ENCODE measurements at places on chromosomes 6 and 20. TPM values are rescaled to one million over a fixed set of nuclear protein-coding genes. Genes with fewer than 3 reads are reported as not detected.

DNA sequence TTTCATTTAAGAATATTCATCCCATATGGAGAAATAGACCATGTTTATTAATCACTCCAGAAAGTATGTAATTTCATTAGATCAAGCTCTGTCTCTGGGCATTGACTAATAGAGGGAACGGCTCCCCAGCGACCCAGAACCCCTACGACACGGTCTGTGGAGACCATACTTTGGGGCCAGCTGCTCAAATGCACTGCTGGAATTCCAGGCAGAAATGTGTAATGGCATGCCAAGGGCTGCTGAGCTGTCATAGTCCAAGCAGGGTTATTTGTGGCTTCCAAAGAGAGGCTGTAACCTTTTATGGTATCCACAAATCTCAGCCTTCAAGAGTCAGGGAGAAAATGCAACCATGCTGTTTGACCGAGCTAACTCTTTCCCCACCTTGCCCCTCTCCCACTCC lies 755.8 kb downstream of the DHX35 start:
- no peak for DNase-seq

DNA sequence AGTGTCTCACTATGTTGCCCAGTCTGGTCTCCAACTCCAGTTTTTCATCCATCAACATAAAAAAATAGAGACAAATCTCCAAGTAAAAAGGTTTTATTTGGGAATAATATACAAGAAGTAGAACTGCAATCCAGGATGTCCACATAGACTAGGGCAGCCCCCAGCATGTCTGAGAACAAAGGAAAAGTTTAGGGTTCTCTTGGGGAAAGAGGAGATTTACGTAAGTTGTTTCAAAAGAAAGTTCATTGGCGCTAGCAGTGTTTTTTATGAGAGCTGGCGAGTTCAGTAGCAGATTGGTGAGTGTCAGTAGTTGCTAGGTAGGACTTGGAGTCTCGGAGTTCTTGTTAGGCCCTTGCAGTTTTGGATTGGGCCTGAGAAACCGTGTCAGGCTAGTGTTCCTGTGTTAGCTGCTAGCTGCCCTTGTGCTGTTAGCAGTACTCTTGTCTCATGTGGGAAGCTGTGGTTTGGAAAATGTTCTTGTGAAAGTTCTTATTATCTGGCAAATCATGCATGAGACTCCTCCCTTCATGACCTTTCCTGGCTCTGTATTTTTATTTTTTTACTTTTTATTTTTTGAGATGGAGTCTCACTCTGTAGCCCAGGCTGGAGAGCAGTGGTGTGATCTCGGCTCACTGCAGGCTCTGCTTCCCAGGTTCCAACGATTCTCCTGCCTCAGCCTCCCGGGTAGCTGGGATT lies 24.7 kb downstream of the TTLL9 start:
- DNase-seq: peak; percentile 49

- DNase-seq: peak; percentile 29
Measured at GRCh38 chr6:132298344-132298949, 102.8 kb downstream of the MOXD1 start.

DNA sequence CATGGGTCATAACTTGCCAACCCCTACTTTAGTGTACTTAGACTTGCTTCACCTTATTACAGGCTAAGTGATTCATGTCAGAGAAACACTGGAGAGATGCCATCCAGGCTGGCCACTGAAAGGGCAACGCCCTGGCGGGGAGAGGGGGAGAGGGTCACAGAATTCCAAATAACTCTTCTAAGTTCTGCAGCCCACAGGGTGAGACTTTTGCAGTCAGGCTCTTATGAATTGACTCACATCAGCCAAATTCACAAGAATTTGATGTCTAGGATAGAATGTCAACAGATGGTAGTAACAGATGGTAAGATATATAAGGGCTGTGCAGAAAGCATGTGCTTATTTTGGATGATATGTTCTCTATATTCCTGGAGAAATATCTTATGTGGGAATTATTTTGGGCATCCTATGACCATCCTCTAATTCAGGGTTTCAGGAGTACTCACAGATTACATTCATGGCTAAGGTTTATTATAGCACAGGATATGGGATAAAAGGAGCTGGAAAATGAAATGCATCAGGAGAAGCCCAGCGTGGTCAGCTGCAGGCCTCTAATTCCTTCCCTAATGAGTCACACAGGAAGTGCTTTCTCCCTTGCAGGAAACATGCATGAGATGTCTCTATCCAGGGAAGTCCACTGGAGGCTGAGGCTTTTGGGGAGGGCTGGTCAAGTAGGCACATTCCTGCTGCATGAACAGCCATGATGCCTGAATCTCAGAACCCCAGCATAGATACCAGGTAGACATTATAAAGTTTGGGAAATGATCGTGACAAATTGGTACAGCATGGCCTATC lies 58.7 kb upstream of the RIN2 start:
- DNase-seq: no peak

GRCh38 chr6:161151660-161152526 lies 122.0 kb downstream of the AGPAT4 start:
- DNase-seq: no peak

- no peak for DNase-seq
Measured at GRCh38 chr6:134967711-134968110, 17.8 kb upstream of the ALDH8A1 start.

GRCh38 chr20:18729231-18729825 lies 84.3 kb upstream of the SCP2D1 start:
- DNase-seq: no peak

Gene RFX6
- not detected for total RNA-seq

- no peak for DNase-seq
Measured at GRCh38 chr20:48698507-48699267, 129.1 kb downstream of the PREX1 start.

GRCh38 chr6:82915666-82916065 lies 150.0 kb downstream of the UBE3D start:
- no peak for DNase-seq

Gene ATG5
- total RNA-seq: 40.0 TPM

DNA sequence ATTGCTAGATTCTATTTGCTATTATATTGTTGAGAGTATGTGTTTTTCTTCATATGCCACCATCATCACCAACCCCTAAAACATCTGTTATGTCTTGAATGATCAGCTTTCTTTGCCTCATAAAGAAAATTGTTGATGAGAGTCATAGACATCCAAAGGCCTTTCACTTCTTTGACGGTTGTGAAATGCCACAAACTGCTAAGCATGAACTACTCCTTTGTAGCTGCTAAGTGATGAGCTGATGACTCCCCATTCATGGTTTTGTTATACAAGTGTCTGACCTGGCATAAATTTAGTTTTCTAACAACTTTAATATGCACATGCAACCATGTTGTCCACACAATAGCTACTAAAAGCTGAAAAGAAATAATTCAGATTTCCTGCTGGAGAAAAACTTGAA lies 684 bp upstream of the MED23 start:
- no peak for DNase-seq

DNA sequence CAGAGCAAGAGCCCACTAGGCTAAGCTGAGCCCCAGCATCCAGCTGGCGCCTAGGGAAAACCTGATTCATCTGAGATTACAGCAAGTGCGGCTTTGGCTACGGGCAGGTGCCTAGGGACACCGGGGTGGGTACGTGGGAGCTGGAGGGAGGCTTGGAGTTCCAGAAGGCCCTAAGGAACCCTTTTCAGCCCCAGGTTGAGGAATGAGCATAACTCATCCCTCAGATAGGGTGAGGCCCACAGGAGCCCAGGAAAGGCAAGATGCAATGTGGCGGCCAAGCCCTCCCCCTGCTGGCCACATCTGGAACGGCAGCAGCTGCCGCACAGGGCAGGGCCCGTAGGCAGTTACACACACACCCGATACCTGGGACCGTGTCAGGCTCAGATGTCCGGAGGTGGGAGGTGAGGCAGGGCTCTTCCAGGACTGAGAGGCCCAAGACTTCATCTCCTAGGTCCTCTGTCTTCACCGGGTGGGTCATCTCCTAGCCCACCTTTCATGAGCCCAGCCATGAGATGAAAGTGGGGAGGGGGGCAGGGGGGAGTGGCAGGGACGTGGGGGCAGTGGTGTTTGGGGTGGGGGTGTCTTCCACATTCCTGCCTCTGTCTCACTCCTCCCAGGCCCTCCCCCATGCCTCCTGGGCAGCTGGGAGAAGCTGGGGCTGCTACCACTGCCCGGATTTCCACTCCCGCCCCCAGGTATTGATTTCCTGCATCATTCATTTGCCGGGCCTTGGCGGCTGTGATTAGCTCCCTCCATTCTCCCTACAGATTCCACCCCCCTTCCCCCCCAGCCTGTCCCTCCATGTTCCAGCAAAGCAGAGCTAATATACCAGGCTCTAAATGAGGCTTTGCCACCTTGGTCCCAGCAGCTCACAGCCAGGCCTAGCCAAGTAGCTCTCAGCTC lies 5.5 kb downstream of the MDGA1 start:
- peak; percentile 58 for DNase-seq

Gene RCAN2
- total RNA-seq: 36.4 TPM

GRCh38 chr20:3932681-3933080 lies 43.5 kb downstream of the PANK2 start:
- no peak for DNase-seq

Gene LRRN4
- 0.73 TPM for total RNA-seq

DNA sequence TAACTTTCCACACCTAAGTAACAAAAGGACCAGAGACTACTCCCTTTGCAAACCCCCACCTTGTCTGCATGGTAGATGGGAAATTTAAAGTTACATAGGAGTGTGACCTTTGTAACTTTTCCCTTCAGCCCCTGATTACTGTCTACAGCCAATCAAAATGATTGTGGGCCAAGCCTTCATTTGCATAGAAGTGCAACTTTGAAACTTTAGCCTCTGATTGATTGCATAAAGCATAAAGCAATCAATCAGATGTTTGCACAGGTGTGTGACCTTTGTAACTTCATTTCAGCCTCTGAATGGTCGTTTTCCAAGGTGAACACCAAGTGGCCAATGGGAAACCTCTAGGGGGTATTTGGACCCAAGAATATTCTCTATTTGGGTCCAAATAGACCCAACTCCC lies 46.1 kb downstream of the PRKN start:
- no peak for DNase-seq

Gene MLN
- total RNA-seq: not detected

DNA sequence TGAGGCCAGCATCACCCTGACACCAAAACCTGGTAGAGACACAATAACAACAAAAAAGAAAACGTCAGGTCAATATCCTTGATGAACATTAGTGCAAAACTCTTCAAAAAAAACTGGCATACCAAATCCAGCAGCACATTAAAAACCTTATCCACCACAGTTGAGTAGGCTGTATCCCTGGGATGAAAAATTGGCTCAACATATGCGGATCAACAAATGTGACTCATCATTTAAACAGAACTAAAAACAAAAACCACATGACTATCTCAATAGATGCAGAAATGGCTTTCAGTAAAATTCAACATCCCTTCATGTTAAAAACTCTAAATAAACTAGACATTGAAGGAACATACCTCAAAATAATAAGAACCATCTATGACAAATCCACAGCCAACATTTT lies 59.6 kb upstream of the PHIP start:
- DNase-seq: no peak

- DNase-seq: no peak
Measured at GRCh38 chr6:127247114-127248096, 19.3 kb upstream of the RNF146 start.

DNA sequence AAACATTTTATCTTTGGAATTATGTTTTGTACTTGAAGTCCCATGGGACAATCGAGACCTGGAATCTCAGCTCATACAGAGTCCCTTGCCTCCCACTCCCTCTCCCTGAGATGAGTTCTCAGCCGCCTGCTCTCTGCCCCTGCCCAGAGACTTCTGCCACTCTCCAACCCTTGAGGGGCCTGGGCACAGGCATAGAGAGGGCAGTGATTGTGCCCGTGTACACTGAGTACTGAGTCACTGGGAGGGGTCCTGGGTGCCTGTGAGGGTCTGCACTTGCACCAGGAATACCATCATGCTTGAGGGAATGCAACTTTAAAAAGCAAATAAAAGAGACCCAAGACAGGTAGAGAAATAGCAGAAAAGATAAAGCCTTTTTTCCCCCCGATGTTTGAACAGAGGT lies 453.8 kb upstream of the HS3ST5 start:
- DNase-seq: no peak

- no peak for DNase-seq
Measured at GRCh38 chr20:53306192-53306805, 287.3 kb downstream of the ZNF217 start.

- peak; percentile 93 for DNase-seq
Measured at GRCh38 chr6:35727231-35727934, 9.4 kb upstream of the ARMC12 start.

DNA sequence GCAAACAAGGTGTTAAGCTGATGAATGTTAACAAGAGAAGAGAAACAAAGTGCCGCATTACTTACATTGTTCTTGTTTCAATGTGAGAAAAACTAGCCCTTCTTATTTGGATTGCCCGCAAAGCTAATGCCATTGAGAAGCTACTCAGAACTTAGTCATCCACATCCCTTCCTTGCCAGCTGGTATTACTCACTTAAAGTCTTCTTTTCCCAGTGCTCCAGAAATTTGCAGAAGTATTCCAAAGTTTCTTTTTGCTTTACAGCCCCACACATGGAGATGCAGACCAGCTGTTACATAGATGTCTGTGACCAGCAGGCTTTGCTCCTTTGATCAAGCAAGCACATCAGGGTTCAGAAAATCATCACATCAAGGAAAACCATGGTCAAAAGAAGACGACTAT lies 529.0 kb downstream of the TBC1D32 start:
- DNase-seq: no peak

- no peak for DNase-seq
Measured at GRCh38 chr6:11328613-11329247, 96.3 kb upstream of the NEDD9 start.

DNA sequence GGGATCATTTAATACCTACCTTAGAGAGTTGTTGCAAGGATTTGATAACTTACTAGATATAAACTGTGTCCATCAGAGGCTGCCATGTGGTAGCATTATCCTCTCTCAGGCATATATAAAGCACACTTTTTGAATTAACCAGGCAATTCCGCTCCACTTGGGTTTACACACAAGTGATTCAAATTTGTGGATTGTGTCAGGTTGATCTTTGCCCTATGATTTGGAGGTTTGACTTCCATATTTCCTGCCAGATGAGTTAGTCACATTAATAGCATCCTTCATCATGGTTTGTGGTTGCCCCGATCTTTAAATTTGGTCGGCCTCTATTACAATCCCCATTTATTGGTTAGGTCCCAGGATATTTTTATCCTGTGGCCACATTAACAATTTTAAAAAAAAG lies 44.8 kb upstream of the CTAGE9 start:
- no peak for DNase-seq

GRCh38 chr6:80872951-80873308 lies 766.5 kb downstream of the BCKDHB start:
- DNase-seq: no peak

- no peak for DNase-seq
Measured at GRCh38 chr20:62458275-62459251, 17.2 kb downstream of the GATA5 start.

Gene TGM3
- total RNA-seq: 0.21 TPM
